Stimulated activated CD4-positive, alpha-beta T cell treated with anti-CD3 and anti-CD28 coated beads, Interleukin-1b, Interleukin-23, amount 100 ng/mL, for 1 hour (primary cell): ENCODE measurements at places on chromosomes 7 and 10.

- no peak for DNase-seq
Measured at GRCh38 chr7:35714407-35714806, 19.5 kb upstream of the HERPUD2 start.

DNA sequence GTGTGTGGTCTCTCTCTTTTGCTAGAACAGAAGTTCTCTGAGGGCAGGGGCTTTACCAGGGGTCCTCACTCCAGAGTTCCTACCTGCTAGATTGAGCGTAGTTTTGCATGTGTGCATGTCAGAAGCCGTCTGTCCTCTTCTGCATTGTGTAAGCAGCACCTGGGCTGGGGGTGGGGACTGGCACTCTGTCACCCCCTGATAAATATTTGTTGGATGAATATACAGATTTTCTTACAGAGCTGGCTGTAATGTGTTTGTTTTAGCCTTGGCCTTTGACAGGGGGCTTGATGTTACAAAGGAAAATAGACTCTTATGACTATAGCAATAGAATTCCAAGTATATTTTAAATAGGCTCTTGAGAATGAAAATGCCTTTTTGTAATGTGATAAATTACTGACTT, 46.6 kb downstream of the WDR37 start:
- no peak for DNase-seq

DNA sequence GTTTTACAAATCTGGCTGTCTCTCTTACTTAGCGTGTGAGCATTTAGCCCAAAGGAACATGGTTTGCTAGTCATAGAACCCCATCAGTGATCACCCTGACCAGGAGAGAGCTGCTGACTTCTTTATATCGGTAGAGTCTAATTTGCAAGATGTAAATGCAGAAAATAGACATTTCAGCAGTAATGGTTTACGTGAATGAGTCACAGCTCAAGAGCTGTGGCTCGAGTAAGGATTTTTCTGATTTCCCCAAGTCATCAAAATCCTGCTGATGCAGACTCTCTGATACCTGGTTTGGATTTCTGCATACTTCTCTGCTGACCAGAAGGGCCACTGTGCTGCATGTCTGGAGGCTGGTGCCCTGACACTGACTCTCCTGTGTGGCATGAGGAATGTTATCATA, 25.7 kb downstream of the NUB1 start:
- DNase-seq, result no peak

GRCh38 chr7:42068554-42069280, 168.3 kb downstream of the GLI3 start:
- no peak for DNase-seq

DNA sequence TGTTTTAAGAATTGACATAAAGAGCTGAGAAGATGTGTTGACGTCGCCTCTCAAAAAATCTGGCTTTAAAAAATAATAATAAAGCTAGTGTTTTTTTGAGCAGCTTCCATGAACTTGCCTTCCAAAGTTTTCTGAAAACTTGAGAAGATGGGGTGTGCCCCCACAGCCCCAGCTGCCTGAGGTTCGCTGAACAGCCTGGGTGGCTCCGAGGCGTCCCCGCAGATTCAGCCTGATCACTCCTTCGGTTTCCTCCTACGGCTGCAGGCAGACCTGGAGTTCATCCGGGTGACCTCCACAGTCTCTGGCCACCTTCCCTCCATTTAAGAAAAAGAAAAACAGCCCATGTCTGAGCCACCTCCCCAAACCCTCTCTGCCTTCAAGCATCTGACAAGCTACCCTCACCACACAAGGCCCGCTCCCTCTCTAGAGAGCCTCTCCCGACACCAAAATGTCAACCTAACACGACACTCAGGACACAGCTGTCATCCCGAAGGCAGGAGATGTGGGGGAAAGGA, 177.8 kb downstream of the PTPRN2 start:
- no peak for DNase-seq

GRCh38 chr7:85186521-85187241, at the start of gene SEMA3D:
TSS of gene SEMA3D (minus strand) at chr7:85187056. CDS start at chr7:85121891, 65,165 bp downstream.
- peak; percentile 0 for DNase-seq

DNA sequence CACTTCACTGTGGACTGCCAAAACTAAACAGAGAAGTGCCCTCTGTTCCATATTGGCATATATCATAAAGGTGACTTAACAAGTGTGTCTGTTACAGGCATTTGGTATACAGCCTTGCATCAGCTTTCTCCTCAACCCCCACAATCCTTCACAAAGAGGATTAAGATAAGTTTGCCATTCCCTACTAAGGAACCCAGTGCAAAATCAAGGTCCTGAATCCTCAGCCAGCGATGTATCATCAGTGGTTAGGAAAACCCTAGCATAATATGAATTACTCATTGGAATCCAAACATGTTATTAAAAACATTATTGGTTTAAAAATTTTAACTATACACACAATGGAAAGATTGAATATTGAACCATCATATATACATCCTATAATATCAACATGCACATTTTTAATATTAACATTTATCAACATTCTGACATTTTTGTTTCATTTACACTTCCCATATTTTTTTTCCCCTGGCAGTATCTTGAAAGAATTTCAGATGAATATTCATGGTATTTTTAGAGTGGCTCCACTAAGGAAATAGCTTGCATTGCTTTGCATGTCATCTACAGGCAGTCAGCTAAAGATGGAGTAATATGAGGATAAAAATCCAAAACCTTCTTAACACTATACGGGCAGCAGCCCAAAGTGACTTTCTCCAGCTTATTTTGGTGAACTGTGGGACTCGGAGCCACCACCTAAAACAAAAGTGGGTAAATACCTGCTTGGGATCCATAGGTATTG, 215.6 kb upstream of the CHRM2 start:
- DNase-seq, result no peak
